ENCODE measurements at places on chromosomes 4 and X.

DNA sequence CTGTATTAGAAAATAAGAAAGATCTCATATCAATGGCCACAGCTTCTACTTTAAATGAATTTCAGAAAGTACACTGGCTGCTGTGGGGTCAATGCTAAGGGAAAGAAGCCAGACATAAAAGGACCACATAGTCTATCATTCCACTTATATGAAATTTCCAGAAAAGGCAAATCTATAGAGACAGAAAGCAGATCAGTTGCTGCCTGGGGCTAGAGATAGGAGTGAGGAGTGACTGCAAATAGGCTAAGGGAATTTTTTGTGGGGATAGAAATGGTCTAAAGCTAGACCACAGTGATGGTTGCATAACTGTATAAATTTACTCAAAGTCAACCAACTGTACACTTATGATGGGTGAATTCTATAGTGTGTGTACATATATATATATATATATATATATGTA, 8.3 kb downstream of the GAB3 start:
- peaks cover 7% of the 10 kb centered on the region for H3K4me1 ChIP-seq
- H3K36me3 ChIP-seq, result no peaks in the 10 kb centered on the region
- H3K27ac ChIP-seq, result no peak overlapping the region
- no peak for DNase-seq
- no peak overlapping the region for H3K4me3 ChIP-seq

- H3K36me3 ChIP-seq, result no peaks in the 10 kb centered on the region
- no peak for DNase-seq
- H3K27me3 ChIP-seq, result no peaks in the 10 kb centered on the region
These were observed 1142.2 kb downstream of the ARAP2 start for GRCh38 chr4:35102066-35102465.

- H3K4me3 ChIP-seq, result no peak overlapping the region
- no peaks in the 10 kb centered on the region for H3K36me3 ChIP-seq
- DNase-seq, result no peak
These were observed 17.6 kb upstream of the NXT2 start for GRCh38 chrX:109519001-109519400.

DNA sequence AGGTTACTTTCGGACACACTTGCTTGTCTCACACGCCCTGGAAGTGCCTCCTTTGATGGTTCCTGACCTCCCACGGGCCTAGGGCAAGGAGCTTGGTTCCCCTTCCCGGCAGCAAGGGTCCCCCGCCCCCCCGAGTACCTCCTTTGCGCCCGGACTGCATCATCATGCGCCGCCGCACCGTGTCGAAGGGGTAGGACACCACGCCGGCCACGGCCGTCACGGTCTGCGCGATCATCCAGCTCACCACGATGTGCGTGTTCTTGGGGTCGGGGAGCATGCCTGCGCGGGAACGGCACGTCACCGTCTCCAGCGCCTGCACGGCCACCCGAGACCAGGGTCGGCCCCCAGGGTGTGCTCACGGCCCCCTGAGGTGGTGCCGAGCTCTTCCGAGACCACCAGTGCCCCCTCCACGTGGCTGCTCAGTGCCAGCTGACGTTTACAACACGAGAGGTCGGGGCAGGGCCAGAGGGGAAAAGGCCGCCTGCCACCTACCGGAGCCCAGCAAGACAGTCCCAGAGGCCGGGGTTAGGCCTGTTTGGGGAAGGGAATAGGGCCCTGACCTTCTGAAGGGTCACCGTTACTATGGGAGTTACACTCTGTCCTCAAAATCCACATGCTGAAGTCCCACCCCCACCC, 4.7 kb downstream of the SLC25A6 start:
- no peak overlapping the region for H3K4me3 ChIP-seq
- peaks cover 57% of the 10 kb centered on the region for H3K36me3 ChIP-seq
- no peak for DNase-seq
- no peaks in the 10 kb centered on the region for H3K27me3 ChIP-seq
- H3K4me1 ChIP-seq, result peaks cover 45% of the 10 kb centered on the region
- H3K27ac ChIP-seq, result no peak overlapping the region

GRCh38 chr4:152704788-152705187, 25.0 kb upstream of the TMEM154 start:
- no peaks in the 10 kb centered on the region for H3K27me3 ChIP-seq
- no peak for DNase-seq
- H3K4me3 ChIP-seq, result no peak overlapping the region
- no peak overlapping the region for H3K27ac ChIP-seq

- no peaks in the 10 kb centered on the region for H3K27me3 ChIP-seq
- H3K27ac ChIP-seq, result peak overlapping the region; percentile 48
- H3K36me3 ChIP-seq, result no peaks in the 10 kb centered on the region
- peak; percentile 50 for DNase-seq
- peak overlapping the region; percentile 13 for H3K4me3 ChIP-seq
- H3K4me1 ChIP-seq, result no peaks in the 10 kb centered on the region
These were observed 18.2 kb downstream of the ELF4 start for GRCh38 chrX:130091980-130092522.

DNA sequence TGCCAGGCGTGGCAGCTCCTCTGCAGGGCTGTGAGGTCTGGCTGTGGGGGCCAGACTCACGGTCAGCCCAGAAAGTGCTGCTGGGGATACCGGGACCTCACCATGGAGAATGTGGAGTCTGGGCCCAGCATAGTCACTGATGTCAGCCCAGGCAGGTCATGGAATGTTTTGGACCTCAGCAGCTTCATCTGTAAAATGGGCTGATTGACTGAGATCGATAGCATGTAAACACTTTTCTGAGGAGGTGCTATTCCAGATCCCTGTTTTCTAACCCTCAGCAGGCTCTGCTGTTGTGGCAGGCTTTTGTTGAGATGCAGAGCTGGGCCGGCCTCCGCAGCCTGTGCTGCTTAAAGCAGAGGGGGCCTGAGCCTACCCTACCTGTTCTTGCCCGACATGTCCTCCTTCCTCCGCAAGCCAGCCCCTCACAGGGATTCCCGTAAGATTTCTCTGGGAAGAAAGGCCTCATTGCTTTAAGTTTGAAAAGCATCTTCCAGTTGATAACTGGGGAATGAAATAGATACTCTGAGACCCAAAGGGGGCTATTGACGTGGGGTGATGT, 38.3 kb upstream of the HGFAC start:
- no peak for DNase-seq
- H3K27ac ChIP-seq, result no peak overlapping the region
- no peak overlapping the region for H3K4me3 ChIP-seq
- H3K36me3 ChIP-seq, result no peaks in the 10 kb centered on the region

DNA sequence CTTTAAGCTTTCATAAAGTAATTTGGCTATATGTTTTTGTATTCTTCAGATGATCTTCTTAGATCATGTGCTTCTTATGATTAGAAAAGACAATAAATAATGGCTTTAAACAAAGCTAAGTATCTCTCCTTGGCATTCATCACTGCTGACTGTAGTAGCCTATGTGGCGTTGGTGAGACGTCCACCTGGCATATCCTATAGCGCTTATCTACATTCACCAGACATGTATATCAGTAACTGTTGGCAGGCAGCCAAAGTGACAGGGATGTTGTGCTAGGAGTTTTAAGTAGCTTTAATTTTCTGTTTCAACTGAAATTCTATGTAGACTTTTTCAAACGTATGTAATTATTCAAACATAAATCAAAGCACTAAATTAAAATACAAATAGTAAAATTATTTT, 276.4 kb downstream of the IL15 start:
- H3K27me3 ChIP-seq, result no peaks in the 10 kb centered on the region
- no peak overlapping the region for H3K27ac ChIP-seq
- H3K36me3 ChIP-seq, result no peaks in the 10 kb centered on the region
- H3K4me1 ChIP-seq, result no peaks in the 10 kb centered on the region
- no peak for DNase-seq

DNA sequence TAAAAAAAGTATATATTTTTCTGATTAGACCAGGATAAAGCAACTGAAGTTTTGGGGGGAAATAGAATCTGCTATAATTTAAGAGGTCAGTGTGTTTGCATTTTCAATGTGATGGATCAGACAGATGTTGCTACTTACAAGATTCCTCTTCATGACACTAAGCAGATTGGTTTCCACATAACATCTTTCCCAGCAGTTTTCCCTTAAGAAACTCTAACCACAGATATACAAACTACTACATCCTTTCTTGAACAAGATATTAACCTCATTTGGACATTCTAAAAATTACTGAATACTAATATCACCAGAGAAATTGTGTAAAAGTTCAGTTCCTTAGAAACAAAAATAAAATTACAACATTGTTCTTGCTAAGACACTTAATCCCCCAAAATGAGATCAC, 106.7 kb upstream of the GUCY1A1 start:
- no peaks in the 10 kb centered on the region for H3K4me1 ChIP-seq
- H3K4me3 ChIP-seq, result no peak overlapping the region

DNA sequence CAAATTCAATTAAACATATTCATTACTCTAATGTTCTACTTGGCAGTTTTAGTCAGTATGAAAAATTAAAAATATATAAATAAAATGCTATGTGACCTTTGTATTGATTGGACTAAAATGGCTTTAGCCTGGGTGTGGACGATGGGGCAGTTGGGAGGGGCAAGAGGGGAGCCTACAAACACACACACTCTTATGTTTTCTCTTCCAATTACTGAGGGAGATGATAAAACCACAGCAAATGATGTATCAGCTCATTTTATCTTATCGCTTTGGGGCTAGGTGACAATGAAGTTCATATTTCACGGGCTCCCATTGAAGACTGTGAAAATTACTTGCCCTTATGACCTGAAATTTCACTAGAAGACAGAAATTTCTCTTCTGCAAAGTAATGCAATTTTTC, 84.3 kb upstream of the MAB21L2 start:
- H3K36me3 ChIP-seq, result no peaks in the 10 kb centered on the region
- H3K27ac ChIP-seq, result no peak overlapping the region
- H3K27me3 ChIP-seq, result no peaks in the 10 kb centered on the region
